ENCODE measurements at places on chromosomes 1 and 21. TPM values are rescaled to one million over a fixed set of nuclear protein-coding genes. Genes with fewer than 3 reads are reported as not detected.

DNA sequence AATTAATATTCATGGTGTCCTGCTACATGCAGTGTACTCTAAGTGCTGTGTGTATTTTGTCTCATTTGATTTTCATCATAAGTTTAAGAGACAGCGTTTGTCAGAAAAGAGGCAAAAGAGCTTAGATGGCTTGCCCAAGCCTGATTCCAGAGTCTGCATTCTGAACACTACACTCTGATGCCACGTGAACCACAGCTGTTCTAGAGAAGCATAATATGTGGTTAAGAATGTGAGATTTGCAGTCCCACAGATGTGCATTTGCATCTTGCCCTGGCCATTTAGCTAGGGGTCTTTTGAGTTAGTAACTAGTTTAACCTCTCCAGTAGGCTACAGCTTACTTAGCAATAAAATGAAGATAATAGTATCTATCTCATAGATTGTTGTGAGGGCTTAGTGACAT is 9.2 kb upstream of the GADD45A start:
- peak; percentile 81 for DNase-seq

DNA sequence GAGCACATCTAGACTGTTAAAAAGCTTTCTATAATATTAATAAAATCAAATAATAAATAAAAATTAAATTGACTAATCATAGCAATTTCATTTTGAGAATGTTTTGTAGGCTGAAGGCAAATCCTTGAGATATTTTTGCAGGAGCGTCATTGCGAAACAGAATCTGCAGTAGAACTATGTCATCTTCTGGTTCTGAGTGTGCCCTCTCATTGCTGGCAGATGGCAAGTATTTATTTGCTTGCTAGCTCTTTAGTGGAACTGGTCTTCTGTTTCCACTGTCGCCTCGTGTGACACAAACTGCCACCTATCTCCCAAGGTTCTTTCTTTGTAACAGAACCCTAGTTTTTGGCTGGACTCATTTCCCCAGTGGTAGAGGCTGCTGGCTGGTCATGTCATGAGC is 19.0 kb upstream of the IRF2BP2 start:
- DNase-seq, result peak; percentile 19

- DNase-seq, result no peak
Measured at GRCh38 chr1:170388489-170388888, 143.5 kb upstream of the GORAB start.

DNA sequence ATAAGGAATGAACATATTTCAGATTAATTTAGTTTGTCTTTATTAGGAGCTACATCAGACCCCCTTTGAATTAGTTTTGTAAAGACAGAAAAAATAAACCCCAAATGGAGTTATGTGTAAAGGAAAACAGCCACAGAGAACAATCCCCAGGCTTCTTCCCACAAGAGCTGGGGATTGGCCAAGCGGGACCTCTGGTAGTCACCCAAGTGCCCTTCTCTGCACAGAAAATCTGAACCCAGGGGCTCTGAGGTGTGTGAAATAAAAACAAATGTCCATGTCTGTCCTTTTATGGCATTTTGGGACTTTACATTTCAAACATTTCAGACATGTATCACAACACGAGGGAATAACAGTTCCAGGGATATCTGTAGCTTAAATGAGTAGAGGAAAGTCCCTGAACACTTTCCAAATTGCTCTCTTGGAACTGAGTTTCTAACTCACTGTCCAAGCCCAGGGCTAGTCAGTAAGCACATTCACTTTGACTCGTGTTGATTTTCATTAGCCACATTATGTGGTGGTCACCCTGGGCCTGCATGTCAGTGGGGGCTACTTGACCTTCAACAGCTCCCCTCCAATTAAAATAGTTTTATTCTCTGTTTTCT is 22.5 kb downstream of the DPT start:
- no peak for DNase-seq

Gene HCRTR1
- total RNA-seq, result not detected

Gene UBXN10
- total RNA-seq, result not detected
